ENCODE measurements at places on chromosomes 4 and X. TPM values are rescaled to one million over a fixed set of nuclear protein-coding genes. Genes with fewer than 3 reads are reported as not detected.

Gene APBB2
- total RNA-seq, result 105 TPM

Gene XKRX
- not detected for total RNA-seq

Gene NOA1
- total RNA-seq, result 13.8 TPM

Gene PF4V1
- total RNA-seq, result 1.6 TPM

Gene XAGE2
- not detected for total RNA-seq

Gene BMX
- total RNA-seq, result not detected

Gene CSAG1
- not detected for total RNA-seq

Gene RBM46
- total RNA-seq, result not detected

Gene ARAP2
- total RNA-seq, result 1.4 TPM

Gene SCRG1
- not detected for total RNA-seq

Gene RAP1GDS1
- 62.6 TPM for total RNA-seq
